Stimulated activated CD8-positive, alpha-beta memory T cell treated with anti-CD3 and anti-CD28 coated beads, Interleukin-2, amount 100 ng/mL, for 1 hour (primary cell): ENCODE measurements at places on chromosomes 11 and 22.

DNA sequence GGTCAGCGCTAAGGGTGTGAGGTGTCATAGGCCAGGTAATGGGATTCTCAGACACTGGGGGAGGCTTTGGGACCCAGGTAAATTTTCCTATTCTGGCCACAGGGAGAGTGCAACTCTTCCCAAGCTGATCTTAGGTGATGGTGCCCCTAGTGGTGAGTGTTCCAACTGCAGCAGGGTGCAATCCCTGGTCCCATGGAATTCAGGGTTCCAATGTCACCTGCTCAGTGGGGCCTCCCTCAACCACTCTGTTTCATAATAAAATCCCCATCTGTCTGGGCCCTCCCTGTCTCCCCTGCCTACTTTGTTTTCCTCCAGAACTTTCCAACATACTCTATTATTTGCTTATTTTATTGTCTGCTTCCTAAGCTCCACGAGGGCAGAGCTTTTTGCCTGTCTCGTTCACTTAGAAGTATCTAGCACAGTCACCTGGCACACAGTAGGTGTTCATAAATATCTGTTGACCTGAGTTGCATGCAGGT lies 2.9 kb upstream of the SGSM1 start:
- peak; percentile 16 for DNase-seq

DNA sequence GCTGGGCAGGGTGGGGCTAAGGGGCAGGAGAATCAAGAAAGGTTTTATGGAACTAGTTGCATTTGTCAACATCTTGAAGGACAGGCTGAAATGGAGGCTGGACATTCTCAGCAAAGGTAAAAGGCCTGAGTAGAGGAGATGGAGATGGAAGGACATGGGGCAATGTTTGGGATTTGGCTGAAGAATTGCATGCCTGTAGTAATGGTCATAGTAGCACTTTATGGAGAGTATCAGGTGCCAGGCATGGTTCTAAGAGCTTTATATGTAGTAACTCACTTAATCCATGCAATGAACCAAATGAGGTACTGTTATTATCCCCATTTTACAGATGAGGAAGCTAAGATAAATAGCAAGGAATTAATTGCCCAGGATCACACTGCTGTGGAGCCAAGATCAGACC lies 23.9 kb downstream of the BMAL1 start:
- no peak for DNase-seq

DNA sequence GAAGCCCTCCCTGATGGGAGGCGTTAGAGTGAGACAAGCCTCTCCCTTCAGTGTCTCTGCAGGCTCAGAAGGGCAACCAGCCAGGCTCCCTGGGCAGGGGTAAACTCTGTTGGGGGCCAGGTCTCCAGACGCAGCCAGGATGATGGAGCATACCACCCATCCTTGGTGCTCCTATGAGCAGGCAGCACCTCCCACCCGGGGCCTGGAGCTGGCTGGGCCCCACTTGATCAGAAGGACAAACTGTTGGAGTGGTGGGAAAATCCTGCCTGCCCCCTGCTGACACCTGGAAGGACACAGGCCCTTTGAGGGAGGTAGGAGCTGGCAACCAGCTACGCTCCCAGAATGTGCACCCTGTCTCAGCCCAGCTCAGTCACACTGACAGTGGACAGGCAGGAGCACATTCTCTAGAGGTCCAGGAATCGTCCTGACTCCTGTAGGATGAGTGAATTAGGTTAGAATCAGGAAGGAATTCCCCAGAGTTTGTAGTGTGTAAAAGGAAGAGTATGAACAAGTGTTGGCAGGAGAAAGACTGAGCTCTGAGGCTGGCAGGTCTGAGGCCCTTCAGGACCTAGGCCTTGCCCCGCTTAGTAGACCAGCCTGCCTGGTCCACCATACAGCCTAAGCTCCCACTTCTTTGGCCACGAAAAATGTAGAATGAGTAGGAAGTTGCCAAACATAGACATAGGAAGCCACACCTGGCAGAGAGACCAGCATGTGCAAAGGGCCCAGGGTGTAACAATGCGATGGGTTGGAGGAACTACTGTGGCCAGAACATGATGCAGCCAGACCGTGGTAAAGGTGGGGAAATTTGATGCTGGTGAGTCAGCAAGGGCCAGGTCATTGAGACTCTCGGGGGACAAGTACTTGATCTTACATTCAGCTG lies 19.1 kb downstream of the ARHGEF17 start:
- DNase-seq, result no peak

- DNase-seq, result no peak
Observed at GRCh38 chr11:33617672-33618350, 82.8 kb downstream of the C11orf91 start.

DNA sequence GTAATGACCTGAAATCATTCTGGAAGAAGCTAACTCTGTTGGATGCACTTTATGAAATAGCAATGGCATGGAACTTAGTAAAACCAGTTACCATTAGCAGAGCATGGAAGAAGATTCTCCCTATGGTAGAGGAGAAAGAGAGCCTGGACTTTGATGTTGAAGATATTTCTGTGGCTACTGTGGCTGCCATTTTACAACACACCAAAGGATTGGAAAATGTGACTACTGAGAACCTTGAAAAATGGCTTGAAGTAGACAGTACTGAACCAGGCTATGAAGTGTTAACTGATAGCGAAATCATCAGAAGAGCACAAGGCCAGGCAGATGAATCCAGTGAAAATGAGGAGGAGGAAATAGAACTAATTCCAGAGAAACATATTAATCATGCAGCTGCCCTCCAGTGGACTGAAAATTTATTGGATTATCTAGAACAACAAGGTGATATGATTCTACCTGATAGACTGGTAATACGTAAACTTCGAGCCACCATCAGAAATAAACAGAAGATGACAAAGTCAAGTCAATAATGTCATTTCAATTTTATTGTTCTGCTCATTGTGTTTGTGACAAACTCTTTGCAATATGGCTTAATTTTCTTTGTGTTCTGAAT lies 2.0 kb downstream of the JRKL start:
- no peak for DNase-seq

DNA sequence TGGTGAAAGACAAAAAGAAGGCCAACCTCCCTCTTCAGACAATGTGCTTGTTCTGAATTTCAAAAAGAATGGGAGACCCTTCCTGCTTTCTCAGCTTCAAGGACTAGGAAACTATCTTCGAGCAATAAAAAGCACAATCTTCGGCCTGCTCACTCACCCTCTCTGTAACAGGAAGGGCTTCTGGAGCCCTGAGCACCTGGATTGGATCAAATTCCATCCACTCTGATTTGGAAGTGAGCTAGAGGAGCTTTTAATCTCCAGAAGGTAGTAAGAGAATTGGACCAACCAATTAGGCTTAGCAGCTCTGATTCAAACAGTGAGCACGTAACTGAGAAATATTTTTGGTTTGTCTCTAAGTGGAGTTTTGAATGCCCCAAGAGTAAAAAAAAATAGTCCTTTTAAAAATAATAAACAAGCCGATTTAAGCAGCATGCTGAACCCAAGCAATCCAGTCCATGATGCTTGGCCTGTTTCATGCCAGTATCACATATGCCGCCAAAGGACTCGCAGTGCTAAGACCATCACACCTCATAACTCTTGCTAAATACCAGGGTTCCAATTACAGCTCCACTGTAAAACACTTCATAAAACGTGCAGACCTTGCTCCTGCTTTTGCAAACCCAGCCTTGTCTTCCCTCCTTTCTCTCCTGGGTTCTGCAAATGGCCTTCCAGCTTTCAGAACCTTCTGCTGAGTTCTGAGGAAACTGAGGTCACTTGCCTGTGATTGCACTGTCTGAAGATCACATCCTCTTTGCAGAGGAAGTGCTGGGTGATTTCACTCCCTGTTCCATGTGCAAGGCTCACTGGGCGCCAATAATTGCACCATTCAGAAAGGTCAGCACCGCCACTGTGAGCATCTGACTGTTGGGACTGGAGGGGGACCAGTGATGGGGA lies 74.4 kb downstream of the SLC1A2 start:
- no peak for DNase-seq

DNA sequence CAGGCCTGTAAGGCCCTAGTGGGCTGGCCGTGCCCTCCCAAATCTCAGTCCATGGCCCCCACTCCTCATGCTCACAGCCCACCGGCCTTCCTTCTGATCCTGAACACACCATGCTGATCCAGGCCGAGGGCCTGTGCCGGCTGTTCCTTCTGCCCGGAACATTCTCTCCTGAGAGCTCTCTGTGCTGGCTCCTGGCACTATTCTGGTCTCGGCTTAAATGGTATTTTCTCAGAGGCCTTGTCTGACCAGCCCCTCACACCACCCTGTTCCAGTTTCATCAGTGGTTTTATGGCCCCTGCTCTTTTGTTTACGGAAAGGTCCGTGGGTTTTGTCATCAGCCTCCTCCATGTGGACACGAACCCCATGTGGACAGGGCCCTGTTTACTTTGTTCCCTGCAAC lies 22.0 kb downstream of the SPTBN2 start:
- no peak for DNase-seq

GRCh38 chr11:101126551-101127196 lies 2.9 kb downstream of the PGR start:
- no peak for DNase-seq
